ENCODE measurements at places on chromosomes 2 and 18. TPM values are rescaled to one million over a fixed set of nuclear protein-coding genes. Genes with fewer than 3 reads are reported as not detected.

PSMA8 gene
- total RNA-seq = not detected

PSTPIP2 gene
- 1.6 TPM for total RNA-seq

MBOAT2 gene
- 241 TPM for total RNA-seq

MSTN gene
- total RNA-seq = 1.3 TPM

L3MBTL4 gene
- 13.1 TPM for total RNA-seq

SIX2 gene
- not detected for total RNA-seq

ABHD1 gene
- total RNA-seq = 0.31 TPM

TEX44 gene
- not detected for total RNA-seq

EPB41L3 gene
- 85.8 TPM for total RNA-seq

DSEL gene
- total RNA-seq = 74.5 TPM

CYP27A1 gene
- 3.4 TPM for total RNA-seq

IWS1 gene
- 50.4 TPM for total RNA-seq

CPLX4 gene
- not detected for total RNA-seq

PROKR1 gene
- total RNA-seq = 2.8 TPM

TRABD2A gene
- total RNA-seq = 1.6 TPM

ASB18 gene
- total RNA-seq = not detected

RAB6C gene
- total RNA-seq = 0.63 TPM

YPEL5 gene
- total RNA-seq = 82.3 TPM

WIPF1 gene
- total RNA-seq = 3.8 TPM

KIF1A gene
- 300 TPM for total RNA-seq

CCDC85A gene
- total RNA-seq = 34.4 TPM

IL1B gene
- total RNA-seq = 2.2 TPM

LONRF2 gene
- 87.6 TPM for total RNA-seq

SERPINB12 gene
- total RNA-seq = not detected

AKAIN1 gene
- total RNA-seq = 3.8 TPM

TSPYL6 gene
- total RNA-seq = 0.31 TPM

Data from parietal lobe (tissue), 2 donors.